ENCODE measurements at places on chromosomes 5 and 9. TPM values are rescaled to one million over a fixed set of nuclear protein-coding genes. Genes with fewer than 3 reads are reported as not detected.

GRCh38 chr5:132274050-132274792 is 16.7 kb downstream of the PDLIM4 start:
- H3K27ac ChIP-seq: no peak overlapping the region
- no peak for DNase-seq
- peaks cover 35% of the 10 kb centered on the region for H3K27me3 ChIP-seq

- DNase-seq: no peak
- no peak overlapping the region for H3K4me3 ChIP-seq
- no peaks in the 10 kb centered on the region for H3K4me1 ChIP-seq
- no peaks in the 10 kb centered on the region for H3K36me3 ChIP-seq
- no peaks in the 10 kb centered on the region for H3K27me3 ChIP-seq
Observed at GRCh38 chr5:91059409-91059808, 323.7 kb downstream of the ARRDC3 start.

GRCh38 chr5:157994906-157995519 is 136.1 kb upstream of the CLINT1 start:
- peak; percentile 26 for DNase-seq
- peaks cover 29% of the 10 kb centered on the region for H3K27me3 ChIP-seq
- no peaks in the 10 kb centered on the region for H3K36me3 ChIP-seq
- H3K4me3 ChIP-seq: no peak overlapping the region

Gene GPR151
- not detected for total RNA-seq

DNA sequence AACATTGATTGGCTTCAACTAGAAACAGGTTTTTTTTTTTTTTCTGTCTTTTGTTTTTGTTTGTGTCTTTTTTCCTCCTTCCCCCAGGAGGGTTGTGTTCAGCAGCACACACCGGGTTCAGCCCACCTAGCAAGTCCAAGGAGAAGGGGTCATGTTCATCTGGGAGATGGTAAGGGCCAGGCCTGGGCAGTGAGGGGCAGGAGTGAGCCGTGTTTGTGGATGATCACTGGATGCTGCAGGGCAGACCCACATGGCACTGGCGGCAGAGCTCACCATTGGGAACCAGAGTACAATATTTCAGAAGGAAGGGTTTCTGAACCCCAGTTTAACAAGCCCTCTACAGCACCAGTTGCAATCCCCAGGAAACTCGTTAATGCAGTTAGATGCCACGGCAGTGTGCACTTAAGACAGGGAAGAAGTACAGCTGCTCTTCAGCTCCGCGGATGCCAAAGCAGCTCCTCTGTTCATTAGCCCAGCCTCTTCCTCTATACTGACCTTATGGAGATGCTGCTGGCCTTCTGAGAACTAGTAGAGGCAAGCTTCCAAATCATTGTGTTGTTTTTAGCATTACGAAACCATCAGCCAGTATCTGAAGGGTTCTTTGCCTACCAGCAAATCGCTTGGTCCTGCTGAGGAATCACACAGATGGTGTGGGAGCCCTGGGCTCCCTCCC is 508.2 kb upstream of the WWC1 start:
- H3K4me1 ChIP-seq: no peaks in the 10 kb centered on the region
- H3K4me3 ChIP-seq: no peak overlapping the region
- no peak for DNase-seq
- H3K27me3 ChIP-seq: no peaks in the 10 kb centered on the region
- H3K27ac ChIP-seq: no peak overlapping the region

GRCh38 chr9:5186416-5187169 is 1.2 kb upstream of the INSL6 start:
- no peak overlapping the region for H3K27ac ChIP-seq
- peak; percentile 56 for DNase-seq
- H3K4me1 ChIP-seq: no peaks in the 10 kb centered on the region
- H3K36me3 ChIP-seq: no peaks in the 10 kb centered on the region
- H3K4me3 ChIP-seq: no peak overlapping the region
- no peaks in the 10 kb centered on the region for H3K27me3 ChIP-seq

Gene C5orf46
- total RNA-seq: not detected

Gene ABLIM3
- total RNA-seq: not detected

DNA sequence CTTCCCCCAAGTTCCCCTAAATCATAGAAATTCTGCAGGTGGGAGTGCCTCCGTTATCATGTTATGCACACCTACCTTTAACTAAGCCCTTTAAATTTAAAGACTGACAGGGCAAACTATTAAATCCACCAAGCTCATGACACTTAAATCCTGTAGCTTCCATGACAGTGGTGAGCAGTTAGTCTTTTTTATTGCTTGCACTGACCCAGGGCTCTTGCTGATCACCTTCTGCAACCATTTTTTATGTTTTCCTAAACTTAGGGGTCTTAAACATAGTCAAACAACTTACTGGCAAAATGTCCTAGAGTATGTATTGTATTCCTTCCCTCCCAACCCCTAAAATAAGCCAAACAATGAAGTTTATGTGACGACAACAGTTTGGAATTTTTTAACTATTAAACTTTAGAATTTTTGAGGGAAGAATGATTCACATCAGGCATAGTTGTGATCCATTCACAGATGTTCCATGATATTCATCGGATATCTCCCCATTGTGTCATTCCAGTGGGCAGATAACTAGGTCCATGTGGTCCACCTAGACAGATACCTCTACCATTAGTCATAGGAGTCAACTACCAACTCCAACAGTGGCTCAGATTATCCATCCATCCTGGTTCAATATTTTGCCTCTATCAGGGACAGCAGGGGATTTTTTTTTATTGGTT is 283.1 kb downstream of the ADAMTS6 start:
- no peak for DNase-seq
- no peaks in the 10 kb centered on the region for H3K4me1 ChIP-seq
- no peak overlapping the region for H3K27ac ChIP-seq
- H3K4me3 ChIP-seq: no peak overlapping the region
- H3K36me3 ChIP-seq: no peaks in the 10 kb centered on the region

DNA sequence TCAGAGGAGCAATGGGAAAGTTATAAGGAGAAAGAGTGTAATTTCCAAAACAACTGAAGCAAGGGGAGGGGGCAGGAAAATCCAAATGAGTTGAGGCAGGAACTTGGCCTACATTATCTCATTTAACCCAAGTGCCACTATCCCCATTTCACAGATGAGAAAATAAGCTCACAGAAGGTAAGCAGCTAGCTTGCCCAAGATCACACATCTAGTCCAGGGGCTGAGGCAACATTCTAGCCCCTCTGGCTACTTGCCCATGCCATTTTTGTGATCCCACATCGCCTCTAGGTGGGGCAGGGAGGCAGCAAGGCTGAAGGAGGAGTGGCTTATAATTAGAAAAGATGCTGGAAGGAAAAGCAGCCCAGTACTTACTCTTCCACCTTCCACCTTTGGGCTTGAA is 2.6 kb upstream of the PSIP1 start:
- H3K27ac ChIP-seq: no peak overlapping the region
- H3K27me3 ChIP-seq: no peaks in the 10 kb centered on the region
- H3K4me1 ChIP-seq: peaks cover 33% of the 10 kb centered on the region

- no peak for DNase-seq
- H3K4me1 ChIP-seq: no peaks in the 10 kb centered on the region
- H3K4me3 ChIP-seq: no peak overlapping the region
- no peak overlapping the region for H3K27ac ChIP-seq
Observed at GRCh38 chr5:60277941-60278340, 384.4 kb upstream of the PDE4D start.

GRCh38 chr5:14824499-14824898 is 47.1 kb downstream of the ANKH start:
- no peak for DNase-seq
- H3K27me3 ChIP-seq: no peaks in the 10 kb centered on the region
- H3K4me3 ChIP-seq: no peak overlapping the region
- peaks cover 7% of the 10 kb centered on the region for H3K36me3 ChIP-seq
- H3K27ac ChIP-seq: no peak overlapping the region

DNA sequence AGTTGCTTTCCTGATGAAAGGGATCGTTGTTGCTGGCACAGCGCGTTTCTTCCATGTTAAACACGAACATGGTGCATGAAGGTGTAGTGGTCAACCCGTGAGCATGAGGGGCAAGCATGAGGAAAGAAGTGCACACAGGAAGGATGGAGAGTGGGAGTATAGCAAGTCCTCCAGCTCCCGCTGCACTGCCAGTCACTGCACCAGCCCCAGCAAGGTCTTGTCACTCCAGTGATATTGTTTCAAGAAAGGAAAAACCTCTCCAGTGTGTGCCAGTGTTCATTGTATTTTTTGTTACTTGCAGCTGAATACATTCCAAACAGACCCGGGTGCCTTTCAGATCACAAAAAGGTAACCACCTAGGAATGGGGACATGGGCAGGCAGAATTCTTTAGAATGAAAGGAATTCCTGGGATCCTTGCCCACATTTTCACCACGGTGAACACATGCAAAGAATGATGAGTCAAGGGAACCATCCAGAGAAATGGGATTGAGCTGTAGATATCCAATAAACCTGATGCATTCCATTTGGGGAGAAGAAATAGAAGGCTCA is 186.3 kb downstream of the AOPEP start:
- H3K4me3 ChIP-seq: no peak overlapping the region
- H3K27me3 ChIP-seq: no peaks in the 10 kb centered on the region
- peaks cover 3% of the 10 kb centered on the region for H3K36me3 ChIP-seq
- no peaks in the 10 kb centered on the region for H3K4me1 ChIP-seq
- DNase-seq: no peak

- H3K36me3 ChIP-seq: no peaks in the 10 kb centered on the region
- no peak overlapping the region for H3K4me3 ChIP-seq
- no peaks in the 10 kb centered on the region for H3K4me1 ChIP-seq
- no peak for DNase-seq
- H3K27me3 ChIP-seq: no peaks in the 10 kb centered on the region
- H3K27ac ChIP-seq: no peak overlapping the region
Observed at GRCh38 chr5:15440434-15440833, 59.5 kb upstream of the FBXL7 start.
